ENCODE measurements at places on chromosomes 2 and 18.

DNA sequence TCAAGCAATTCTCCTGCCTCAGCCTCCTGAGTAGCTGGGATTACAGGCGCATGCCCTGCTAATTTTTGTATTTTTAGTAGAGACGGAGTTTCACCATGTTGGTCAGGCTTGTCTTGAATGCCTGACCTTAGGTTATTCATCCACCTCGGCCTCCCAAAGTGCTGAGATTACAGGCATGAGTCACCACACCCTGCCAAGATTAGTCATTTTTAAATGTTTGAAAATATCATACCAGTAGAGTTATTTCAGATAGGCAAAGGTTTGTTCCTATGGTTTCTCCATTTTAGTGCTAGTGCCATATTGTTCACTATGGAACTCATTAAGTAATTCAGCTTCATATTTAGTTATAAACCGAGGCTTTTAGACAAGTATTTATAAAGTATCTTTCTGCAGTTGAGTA, 52.3 kb downstream of the HIBCH start:
- DNase-seq: no peak

GRCh38 chr2:238004077-238004830, 37.4 kb downstream of the UBE2F start:
- DNase-seq: no peak

- DNase-seq: no peak
Observed at GRCh38 chr2:64396551-64396950, 57.4 kb upstream of the LGALSL start.

DNA sequence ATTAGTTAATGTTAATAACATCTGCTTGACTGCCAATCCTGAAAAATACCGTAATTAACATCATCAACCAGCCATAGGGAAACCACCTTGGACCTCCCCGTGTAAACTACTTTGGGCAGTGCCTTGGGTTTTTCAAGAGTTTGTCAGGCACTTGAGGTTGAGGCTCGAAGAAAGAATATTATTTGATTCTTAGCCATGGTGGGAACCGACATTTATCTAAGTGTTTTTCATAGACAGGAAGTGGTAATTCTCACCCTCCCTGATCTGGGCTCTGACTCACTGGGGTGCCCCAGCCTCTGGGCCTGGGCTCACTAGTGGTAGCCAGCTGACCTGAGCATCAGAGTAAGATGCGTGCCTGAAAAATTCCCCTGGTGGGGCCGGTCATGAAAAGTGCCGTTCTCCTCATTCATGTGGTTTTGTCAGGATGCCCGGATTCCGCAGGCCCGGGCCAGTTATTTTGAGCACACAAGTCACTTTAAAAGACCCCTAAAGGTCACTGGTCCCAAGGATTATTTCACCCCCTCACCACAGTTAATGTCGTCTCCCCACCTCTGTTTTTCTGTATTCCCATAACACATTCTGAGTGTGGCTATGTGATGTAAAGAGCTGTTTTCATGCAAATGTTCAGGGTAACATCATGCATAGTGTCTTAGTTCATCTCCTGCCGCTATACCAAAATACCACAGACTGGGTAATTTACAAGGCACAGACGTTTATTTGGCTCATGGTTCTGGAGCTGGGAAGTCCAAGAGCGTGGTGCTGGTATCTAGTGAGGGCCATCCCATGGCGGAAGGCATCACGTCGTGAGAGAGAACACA, 21.6 kb upstream of the SPATA3 start:
- DNase-seq: peak; percentile 19

GRCh38 chr2:64582774-64583340, 58.7 kb downstream of the AFTPH start:
- DNase-seq: no peak

- DNase-seq: peak; percentile 47
Observed at GRCh38 chr2:162013514-162014475, 60.2 kb downstream of the DPP4 start.

DNA sequence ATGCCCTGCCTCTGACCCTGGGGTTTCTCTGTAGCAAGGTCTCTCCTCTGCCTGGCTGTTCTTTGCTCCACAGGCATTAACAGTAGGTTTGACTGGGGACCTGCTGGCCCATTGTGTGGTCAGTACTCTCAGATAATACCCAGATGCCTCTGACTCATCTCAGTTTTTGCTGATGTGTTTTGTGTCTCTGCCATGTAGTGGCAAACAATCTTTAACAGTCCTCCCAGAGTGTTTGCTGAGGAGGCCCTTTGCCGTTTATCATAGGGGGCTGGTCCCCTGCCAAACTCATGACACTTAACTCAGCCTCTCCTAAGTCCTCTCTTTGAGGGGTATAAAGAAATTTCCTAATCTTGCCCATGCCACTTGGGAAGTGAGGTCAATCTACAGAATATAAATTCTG, 793.7 kb upstream of the FANCL start:
- no peak for DNase-seq

GRCh38 chr2:182822733-182823132, 43.7 kb downstream of the FRZB start:
- no peak for DNase-seq

DNA sequence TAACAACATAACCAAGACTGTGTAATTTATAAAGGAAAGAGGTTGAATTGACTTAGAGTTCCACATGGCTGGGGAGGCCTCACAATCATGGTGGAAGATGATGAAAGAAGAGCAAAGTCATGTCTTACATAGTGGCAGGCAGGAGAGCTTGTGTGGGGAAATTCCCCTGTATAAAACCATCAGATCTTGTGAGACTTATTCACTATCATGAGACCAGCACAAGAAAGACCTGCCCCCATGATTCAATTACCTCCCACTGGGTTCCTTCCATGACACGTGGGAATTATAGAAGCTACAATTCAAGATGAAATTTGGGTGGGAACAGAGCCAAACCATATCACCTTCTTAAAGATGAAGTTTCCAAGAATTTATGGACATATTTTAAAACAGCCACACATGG, 2.5 kb upstream of the IL36RN start:
- DNase-seq: no peak

- no peak for DNase-seq
Observed at GRCh38 chr18:29078273-29078672, 901.3 kb upstream of the CDH2 start.

- DNase-seq: no peak
Observed at GRCh38 chr18:9712130-9712577, 4.1 kb downstream of the RAB31 start.

DNA sequence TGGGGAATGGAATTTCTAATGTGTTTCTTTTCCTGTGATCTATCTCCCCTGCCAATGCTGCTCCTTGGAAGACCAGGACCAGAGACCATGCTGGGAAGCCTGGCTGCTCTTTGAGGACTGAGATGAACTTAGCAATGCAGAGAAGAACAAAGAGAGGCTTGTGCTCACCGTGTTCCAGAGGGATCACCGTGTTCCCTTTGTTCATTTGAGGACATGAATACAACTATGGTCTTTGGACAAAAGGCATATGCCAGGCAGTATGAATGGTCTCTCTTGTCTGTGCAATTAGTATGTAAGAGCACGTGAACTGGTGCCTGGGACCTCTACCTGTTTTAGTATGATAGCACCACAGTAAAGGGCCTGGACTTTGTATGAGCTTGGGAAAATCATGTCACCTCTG, 139.9 kb downstream of the TDRD15 start:
- DNase-seq: no peak

DNA sequence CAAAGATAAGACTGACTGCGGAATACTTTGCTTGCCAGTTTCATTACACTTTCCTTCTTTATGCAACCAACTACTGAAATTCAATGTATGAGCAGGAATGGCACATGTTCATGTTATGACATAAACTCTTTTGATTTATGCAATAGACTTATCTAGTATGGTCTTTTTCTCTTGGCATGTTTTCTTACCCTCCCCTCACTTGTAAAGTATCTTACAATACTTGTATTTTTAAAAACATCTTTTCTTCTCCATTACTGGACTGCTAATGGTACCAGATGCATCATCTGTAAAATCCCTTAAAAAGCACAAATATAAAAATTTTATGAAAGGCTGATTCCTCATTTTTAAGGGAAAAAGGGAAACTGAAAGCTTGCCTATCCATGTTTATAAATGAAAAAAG, 373.8 kb downstream of the ZEB2 start:
- DNase-seq: no peak

DNA sequence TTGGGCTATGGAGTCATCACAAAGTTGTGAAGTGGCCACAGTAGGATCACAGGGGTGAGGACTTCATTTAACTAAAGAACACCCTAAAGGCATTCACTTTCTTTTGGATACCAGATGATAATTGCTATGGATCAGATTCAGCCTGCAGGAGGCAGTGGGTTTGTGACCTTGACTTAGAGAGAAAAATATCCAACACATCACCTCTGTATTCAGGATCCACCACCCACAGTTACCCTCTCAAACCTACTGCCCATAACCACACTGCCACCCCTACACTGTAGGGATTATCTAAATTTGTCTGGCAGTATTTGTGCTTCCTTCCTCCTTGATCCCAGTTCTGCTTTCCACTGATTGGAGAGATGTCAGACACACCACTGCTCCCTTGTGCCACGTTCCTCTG, 269.4 kb downstream of the MYCN start:
- no peak for DNase-seq

GRCh38 chr2:80303909-80304837, at the start of gene LRRTM1:
Gene LRRTM1, minus strand, starts transcription at chr2:80304752. Its CDS starts 933 bp downstream, at chr2:80303819.
- DNase-seq: no peak

- peak; percentile 64 for DNase-seq
Observed at GRCh38 chr2:165203689-165204559, at the start of gene SCN3A. Gene SCN3A, minus strand, starts transcription at chr2:165204050. Its CDS starts 27,656 bp downstream, at chr2:165176394.

- no peak for DNase-seq
Observed at GRCh38 chr18:77165503-77166188, 33.1 kb upstream of the MBP start.

- DNase-seq: no peak
Observed at GRCh38 chr18:31241425-31241824, 76.5 kb upstream of the DSG1 start.

GRCh38 chr2:65562890-65563289, 130.5 kb upstream of the SPRED2 start:
- no peak for DNase-seq

DNA sequence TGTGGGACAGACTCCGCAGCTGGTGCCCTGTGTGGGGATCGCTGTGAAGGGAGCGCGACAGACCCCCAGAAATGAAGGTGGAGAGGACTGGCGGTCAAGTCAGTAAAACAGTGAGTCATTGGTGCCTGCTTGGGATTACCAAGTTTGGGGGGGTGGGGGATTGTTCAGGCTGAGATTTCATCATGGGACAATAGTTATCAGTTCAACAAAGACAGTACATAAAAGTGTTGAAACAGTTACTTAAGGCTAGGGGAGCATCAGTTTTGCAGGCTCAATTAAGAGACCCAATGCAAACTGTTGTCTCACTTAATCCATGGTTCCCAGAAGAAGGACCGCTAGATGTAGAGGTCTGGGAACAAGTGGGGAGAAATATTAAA, 42.4 kb upstream of the PDK1 start:
- DNase-seq: no peak

DNA sequence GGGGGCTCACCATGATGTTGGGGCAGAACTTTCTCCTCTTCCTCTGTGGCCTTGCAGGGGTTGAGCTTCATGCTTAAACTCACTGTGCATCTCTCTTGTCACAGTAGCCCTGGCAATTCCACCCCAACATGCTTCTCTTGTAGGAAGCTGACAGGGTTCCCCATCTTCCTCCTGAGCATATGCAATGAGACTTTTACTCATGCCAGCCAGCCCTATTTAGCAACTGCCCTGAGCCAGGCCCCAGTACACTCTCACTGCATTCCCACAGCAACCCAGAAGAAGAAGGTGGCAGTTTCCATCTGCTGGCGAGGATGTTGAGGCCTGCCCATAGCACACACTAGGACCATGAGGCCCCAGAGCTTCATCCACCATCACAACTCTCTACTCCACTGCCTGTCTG, 72.2 kb upstream of the TEX51 start:
- DNase-seq: no peak

GRCh38 chr18:10086458-10087210, 172.8 kb downstream of the VAPA start:
- no peak for DNase-seq

DNA sequence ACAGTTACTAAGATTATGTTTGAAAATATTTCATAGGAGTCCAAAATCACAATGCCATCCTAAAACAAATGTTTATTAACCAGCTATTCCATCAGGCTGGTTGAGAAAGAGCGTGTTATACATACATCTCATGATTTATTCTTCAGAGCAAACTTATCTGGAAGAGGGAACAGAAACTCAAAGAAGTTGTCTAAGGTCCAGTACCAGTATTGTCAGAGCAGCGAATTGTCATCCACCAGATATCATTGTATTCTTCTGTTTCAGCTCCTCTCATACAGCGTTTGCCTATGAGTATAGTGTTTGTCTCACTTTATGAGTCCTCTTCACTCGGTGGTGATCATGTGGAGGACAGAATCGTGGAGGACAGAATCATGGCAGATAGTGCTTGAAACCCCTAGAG, 238.2 kb downstream of the OSR1 start:
- DNase-seq: no peak

Data from lung microvascular endothelial cell (primary cell).